ENCODE measurements at places on chromosomes 2 and 18. TPM values are rescaled to one million over a fixed set of nuclear protein-coding genes. Genes with fewer than 3 reads are reported as not detected.

The CHRND gene
- polyA plus RNA-seq: 0.77 TPM

GRCh38 chr2:205704127-205704741 lies 21.9 kb downstream of the NRP2 start:
- DNase-seq: no peak

DNA sequence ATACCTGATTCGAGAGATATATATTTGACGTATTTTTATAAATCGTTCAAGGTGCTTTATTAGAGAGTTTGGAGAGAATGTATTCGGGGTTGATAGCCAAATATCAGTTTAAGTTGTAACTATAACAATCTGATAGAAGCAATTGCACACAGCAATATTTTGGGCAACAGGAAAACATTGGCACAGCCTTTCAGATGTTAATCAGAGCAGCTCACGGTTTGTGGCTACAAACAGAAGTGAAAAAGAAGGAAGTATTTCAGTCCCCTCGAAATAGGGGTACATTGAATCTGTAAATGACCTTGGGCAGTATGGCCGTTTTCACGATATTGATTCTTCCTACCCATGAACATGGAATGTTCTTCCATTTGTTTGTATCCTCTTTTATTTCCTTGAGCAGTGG lies 20.6 kb downstream of the SERPINB10 start:
- no peak for DNase-seq

DNA sequence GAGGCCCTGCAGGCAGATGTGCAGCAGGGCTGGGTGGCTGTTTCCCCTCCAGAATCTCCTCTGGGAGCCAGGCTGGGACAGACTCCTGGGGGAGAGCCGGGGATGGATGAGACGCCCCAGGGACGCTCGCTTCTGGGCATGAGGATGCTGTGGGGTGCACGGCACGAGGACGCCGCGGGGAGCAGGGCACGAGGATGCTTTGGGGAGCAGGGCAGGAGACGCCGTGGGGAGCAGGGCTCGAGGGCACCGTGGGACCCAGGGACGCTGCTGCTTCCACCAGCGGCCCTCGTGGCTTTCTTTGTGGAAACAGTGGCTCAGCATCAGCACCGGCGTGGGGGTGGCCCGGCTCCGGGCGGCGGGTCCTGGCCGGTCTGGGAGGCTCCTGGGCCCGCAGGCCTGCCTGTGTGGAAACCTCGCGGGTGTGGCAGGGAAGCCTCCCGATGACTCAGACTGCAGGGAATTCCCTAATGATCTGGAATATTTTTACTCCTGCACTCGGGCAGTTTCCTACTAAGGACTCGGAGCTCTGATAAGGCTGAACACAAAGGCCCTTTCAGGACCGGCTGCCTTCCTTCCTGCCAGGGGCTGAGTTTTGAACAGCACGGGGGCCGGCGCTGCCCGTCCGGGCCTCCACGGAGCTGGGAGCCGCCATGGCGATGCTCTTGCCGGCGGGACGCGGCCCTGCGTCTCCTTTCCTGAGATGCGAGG lies 62.6 kb downstream of the NFATC1 start:
- no peak for DNase-seq

DNA sequence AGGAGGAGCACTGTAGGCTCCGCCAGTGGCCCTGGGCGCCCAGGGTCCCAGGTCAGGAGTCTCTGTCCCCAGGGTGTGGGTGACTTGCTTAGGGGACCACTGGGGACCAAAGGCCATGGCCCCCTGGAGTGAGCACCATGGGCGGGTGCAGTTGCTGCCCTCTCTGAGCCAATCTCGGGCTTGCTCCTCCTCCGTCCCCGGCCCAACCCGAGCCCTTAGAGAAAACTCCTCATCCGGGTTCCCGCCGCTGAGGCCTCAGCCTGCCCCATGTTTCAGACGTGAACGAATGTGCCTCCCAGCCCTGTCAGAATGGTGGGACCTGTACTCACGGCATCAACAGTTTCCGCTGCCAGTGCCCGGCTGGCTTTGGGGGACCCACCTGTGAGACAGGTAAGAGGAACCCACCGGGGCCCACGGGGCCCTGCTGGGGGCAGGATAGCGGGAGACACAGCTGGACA lies 38.6 kb downstream of the SNED1 start:
- no peak for DNase-seq

- DNase-seq: no peak
Observed at GRCh38 chr2:195477996-195478382, 179.0 kb upstream of the SLC39A10 start.

GRCh38 chr2:170716851-170717598 lies 1.9 kb downstream of the SP5 start:
- DNase-seq: no peak

DNA sequence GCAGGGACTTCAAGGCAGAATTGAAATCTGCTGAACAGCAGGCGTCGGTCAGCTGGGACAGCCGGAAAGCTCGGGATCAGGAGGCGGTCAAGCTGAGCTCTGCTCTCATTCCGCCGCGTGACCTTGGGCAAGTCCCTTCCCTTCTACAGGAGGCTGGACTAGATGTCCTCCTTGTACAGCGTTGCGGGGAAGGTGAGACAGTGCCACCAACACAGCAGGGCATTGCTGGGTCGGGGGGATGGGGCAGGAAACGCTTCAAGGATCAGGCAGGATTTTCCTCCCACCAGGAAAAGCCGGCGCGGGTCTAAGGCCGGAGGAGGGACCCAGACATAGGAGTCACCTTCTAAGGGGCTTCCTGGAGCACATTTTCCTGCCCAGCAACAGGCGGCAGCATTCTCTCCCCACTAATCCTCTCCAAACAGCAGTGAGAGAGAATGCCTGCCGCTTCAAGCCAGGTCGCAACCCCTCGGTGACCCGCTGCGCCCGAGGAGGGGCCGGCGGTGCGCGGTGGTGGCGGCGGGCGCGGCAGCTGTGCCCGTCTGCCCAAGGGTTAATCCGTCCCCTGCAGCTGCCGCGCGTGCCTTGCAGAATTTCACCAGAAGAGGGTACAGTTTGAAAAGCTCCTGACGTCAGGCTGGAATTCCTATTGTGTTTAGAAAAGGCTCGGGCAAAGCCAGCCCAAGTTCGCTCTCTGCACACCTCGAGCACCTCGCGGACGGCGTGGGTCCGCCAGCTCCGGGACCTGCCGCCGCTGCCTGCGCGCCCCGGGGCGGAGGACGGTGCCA lies at the start of gene KCNF1:
KCNF1 (plus strand) TSS at position 644 of the 785 bp plus-strand sequence. CDS start 493 bp downstream, outside the sequence.
- peak; percentile 59 for DNase-seq

DNA sequence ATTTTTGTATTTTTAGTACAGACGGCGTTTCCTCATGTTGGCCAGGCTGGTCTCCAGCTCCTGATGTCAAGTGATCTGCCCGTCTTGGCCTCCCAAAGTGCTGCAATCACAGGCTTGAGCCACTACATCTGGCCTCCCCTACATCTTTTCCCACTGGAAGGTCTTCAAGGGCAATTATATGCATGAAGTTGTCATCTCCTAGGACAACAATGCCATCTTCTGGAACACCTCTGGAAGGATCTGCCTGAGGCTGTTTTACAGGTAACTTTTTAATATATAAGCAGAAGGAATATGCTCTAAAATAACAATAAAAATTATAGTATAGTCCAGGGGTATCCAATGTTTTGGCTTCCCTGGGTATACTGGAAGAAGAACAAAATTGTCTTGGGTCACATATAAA lies 321.4 kb downstream of the AFF3 start:
- DNase-seq: no peak

GRCh38 chr2:38281095-38281742 lies 95.9 kb downstream of the ATL2 start:
- no peak for DNase-seq

- DNase-seq: no peak
Observed at GRCh38 chr2:216679658-216680024, 15.7 kb downstream of the IGFBP5 start.

The RESP18 gene
- polyA plus RNA-seq: not detected

The PKDCC gene
- polyA plus RNA-seq: 373 TPM

DNA sequence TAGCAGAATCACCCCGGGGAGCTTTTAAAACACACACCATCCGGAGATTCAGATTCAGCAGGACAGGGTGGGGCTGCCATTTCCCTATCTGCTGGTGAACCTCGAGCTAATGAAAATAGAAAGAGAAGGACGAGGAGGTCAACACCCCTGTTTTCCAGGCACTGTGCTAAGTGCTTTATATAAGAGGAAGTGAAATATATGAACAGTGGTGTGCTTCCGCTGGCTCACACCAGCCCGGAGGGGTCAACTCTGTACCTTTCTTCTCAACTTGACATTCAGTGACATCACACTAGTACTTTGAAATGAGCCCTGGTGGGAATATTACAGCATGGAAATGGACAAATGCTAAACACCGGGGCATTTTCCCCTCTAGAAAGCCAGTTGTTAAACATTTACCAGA lies 108.3 kb upstream of the LTBP1 start:
- DNase-seq: no peak

The IL36G gene
- not detected for polyA plus RNA-seq

- DNase-seq: no peak
Observed at GRCh38 chr18:23793985-23794867, 105.0 kb downstream of the LAMA3 start.

GRCh38 chr2:188378371-188378950 lies 86.8 kb downstream of the GULP1 start:
- DNase-seq: no peak

The SEPTIN2 gene
- polyA plus RNA-seq: 538 TPM

DNA sequence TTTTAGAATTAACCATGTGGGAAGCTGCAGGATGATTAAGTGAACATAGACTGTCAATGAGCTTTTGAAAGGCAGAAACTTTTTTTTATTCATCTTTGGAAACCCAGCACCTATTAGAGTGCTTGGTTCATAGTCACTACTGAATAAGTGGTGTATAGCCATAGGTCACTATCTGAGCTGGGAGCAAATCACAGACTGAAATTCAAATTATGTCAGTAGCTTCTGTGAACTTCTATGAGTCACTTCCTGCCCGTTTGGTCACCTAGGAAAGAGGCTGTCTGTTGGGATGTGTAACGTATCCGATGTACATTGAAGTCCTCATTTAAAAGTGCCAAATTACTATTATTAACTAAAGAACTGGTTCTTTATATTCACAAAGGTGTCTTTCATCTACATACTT lies 20.5 kb upstream of the SLC40A1 start:
- DNase-seq: no peak

The MATN3 gene
- 3.3 TPM for polyA plus RNA-seq

The FIGN gene
- 7.2 TPM for polyA plus RNA-seq

The LAMA3 gene
- polyA plus RNA-seq: 2.0 TPM

The C2orf78 gene
- polyA plus RNA-seq: not detected

DNA sequence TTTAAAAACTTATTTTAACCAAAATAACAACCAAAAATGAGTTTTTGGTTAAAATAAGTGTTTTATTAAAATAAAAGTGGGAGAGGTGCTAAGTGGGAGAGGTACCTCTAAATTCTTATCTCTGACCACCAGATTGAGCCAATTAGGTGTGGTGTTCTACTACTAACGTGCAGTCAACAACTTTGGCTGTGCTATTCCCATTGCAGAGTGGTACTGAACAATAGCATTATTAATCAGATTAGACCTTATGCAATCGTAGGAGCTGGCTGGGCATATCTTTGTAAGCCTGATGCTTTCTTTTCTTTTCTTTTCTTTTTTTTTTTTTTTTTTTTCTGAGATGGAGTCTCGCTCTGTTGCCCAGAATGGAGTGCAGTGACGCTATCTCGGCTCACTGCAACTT lies 38.9 kb downstream of the RAB27B start:
- no peak for DNase-seq

- no peak for DNase-seq
Observed at GRCh38 chr2:147862859-147863516, 18.2 kb downstream of the ACVR2A start.

- DNase-seq: peak; percentile 40
Observed at GRCh38 chr2:30662268-30663131, 144.7 kb downstream of the CAPN13 start.

- no peak for DNase-seq
Observed at GRCh38 chr2:45909677-45910191, 258.3 kb downstream of the PRKCE start.

DNA sequence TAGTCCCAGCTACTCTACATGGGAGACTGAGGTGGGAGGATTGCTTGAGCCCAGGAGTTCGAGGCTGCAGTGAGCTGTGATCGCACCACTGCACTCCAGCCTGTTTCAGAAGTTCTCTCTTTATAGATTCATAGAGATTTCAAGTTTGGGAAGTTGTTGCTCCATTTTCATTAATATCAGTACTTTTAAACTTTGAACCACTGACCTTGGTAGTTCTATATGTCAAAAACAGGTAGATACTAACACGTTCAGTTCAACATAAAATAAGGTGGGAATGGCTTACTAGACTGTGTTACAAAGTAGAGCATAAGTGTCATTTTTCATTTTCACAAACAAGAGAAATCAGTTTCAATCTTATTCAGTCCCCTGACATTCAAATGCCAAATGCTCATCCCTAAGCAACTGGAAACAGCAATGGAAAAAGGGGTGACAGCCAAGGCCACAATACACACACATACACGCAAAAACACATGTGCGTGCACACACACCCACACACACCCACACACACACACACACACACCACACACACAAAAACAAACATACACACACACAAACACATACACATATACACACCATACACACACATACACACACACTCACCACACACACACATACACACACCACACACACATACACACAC lies 71.7 kb downstream of the PIEZO2 start:
- DNase-seq: no peak

- no peak for DNase-seq
Observed at GRCh38 chr2:161613161-161613560, 11.1 kb upstream of the SLC4A10 start.

The TUBB8B gene
- polyA plus RNA-seq: 0.52 TPM

The KLHL41 gene
- 1.2 TPM for polyA plus RNA-seq

- DNase-seq: no peak
Observed at GRCh38 chr2:129293326-129293725, 686.1 kb upstream of the RAB6C start.

- DNase-seq: no peak
Observed at GRCh38 chr2:1757567-1757966, 13.3 kb upstream of the PXDN start.

DNA sequence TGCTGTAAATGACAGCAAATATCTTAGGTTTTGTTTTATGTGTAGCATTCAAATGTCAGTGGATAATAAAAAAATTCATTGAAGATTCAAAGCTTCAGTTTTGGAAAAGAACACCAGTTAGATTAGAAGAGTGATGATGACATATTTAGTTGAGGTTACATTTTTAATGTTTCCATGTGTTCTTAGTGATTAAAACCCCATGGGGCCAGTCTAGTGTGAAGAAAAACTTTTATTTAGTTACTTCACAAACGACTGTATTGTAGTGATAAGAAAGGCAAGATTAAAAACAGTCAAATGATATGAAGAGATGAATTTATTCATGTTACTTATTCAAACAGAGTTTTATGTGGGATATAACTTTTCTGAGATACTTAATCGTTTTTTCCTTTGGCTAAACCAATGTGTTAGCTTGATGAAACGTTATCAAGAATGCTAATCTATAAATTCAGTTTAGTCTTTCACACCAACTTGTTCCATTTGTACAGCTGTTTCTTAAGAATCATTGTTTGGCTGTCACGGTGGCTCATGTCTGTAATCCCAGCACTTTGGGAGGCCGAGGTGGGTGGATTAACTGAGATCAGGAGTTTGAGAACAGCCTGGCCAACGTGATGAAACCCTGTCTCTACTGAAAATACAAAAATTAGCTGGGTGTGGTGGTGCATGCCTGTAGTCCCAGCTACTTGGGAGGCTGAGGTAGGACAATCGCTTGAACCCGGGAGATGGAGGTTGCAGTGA lies 11.6 kb downstream of the BMPR2 start:
- no peak for DNase-seq

The TIA1 gene
- 440 TPM for polyA plus RNA-seq
